ENCODE measurements at places on chromosomes 4 and X.
A peak's percentile ranks its signal among the peaks of the same experiment; 100 is the strongest.

- DNase-seq = no peak
These were observed 85.5 kb downstream of the TACR3 start for GRCh38 chr4:103634236-103634635.

- DNase-seq = no peak
These were observed 73.0 kb downstream of the FAM47B start for GRCh38 chrX:35015621-35016020.

GRCh38 chr4:124070688-124071484 is 641.6 kb downstream of the ANKRD50 start:
- DNase-seq = no peak

GRCh38 chrX:115134382-115134781 is 54.8 kb upstream of the RBMXL3 start:
- DNase-seq = no peak

GRCh38 chr4:88108747-88109122 is 49.7 kb downstream of the ABCG2 start:
- no peak for DNase-seq

DNA sequence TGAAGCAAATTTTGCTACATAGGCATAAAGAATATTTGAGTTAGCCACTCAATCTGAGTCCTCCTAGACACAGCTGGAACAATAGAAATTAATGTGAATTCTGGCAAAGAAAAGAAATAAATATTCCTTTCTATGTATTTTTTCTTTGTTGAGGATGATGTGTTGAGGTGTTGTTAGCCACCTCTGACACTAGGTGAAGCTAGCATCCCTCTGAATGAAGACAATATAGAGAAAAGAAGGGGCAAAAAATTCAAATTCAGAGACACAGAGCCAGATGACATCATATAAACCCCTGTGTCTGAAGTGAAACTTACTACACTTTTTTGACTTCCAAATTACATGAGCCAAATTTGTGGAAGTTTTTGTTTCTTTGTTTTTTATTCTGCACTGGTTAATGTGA is 34.6 kb upstream of the TMPRSS11D start:
- DNase-seq = peak; percentile 52

DNA sequence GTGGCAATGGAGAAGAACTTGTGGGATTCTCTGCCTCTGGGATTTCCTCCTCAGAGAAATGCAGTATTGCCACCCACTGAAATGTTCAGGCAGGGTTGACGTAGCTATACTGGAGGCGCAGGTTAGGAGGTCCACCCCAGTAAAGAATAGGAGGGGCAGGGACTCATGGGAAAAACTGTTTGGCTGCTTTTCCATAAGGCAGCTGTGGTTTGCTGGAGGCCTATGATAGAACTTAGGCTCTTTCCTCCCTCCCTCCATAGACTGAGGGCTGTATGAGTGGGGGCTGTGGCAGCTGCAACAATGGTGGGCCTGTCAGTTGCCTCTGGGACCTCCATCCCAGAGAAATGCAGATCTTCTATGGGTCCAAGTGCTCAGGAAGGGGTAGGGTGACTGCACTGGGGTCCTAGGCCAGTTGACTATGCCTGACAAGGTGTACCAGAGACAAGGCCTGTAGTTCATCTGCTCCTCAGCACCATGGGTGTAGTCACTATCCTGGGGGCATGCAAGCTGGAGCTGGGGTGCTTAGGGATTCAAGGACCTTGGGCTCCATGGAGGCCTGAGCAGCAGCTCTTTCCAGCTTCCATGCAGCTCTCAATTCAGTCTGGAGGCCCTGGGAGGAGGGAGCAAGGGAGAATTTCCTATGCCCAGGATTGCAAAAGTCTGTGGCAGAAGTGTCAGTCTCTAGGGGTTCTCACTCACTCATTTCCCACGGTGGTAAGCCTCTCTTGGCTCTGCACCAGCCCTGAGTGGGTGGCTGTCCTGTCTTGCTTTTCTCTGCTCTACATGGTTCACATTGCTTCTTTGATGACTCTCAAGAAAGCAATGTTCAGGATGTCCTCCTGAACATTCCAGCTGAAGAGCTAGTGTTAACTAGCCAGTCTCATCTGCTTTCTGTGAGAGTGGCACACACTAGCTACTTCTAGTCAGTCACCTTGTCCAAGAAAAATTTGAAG is 353.0 kb downstream of the IDS start:
- DNase-seq = no peak

- DNase-seq = no peak
These were observed 1.5 kb upstream of the PARM1 start for GRCh38 chr4:74931376-74931775.

DNA sequence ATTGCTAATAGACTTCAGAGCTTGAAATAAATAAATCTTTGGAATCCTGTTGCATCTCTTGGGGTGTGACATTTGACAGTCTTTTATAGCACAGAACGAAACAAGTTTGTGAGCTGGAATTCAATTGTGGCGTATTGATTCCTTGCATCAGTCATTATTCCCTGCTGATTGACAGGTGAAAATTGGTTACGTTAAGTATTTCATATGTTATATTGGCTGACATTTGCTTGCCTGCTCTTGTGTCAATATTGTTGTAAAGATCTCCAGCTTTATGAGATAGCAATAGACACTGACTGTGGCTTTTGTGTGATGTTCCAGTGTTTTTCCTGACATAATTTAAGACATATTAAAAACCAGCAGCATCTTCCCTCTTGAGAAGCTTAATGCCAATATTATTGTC is 644.4 kb upstream of the FAM241A start:
- DNase-seq = no peak

GRCh38 chrX:1809581-1809980 is 194.7 kb downstream of the ASMT start:
- DNase-seq = no peak

GRCh38 chrX:65674204-65674893 is 6.9 kb downstream of the MSN start:
- DNase-seq = peak; percentile 43

DNA sequence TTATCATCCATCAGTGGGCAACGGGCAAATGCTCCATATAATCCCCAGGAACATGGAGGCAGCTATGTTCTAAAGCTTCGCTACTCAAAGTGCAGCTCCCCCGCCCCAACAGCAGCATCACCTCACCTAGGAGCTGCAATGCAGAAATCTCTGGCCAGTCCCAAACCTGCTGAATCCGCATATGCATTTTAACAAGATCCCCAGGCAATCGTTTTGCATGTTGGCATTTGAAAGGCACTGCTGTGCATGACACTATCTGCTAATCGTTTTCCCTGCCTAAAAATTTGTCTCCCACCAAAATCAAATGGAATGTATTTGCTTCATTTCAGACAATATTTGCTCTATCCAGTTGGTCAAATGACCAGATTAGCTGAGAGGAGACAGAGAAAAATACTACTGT is 15.2 kb downstream of the ADGRG2 start:
- DNase-seq = no peak

GRCh38 chr4:9962611-9963314 is 58.5 kb downstream of the SLC2A9 start:
- DNase-seq = no peak

DNA sequence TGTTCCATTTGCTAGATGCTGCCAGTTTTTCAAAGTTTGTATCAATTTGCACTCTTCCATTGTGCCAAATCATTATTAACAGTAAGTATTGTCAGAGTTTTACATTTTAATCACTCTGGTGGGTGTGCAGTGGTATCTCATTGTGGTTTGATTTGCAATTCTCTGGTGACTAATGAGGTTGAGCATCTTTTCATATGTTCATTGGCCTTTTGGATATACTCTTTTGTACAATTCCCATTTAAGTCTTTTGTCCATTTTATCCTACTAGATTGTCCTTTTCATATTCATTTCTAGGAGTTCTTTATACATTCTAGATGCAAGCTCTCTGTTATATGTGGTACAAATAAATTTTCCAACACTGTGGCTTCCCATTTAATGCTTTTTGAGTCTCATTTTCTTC is 17.4 kb upstream of the ARHGAP36 start:
- no peak for DNase-seq

GRCh38 chrX:51876441-51876840 is 17.0 kb upstream of the MAGED1 start:
- DNase-seq = no peak

DNA sequence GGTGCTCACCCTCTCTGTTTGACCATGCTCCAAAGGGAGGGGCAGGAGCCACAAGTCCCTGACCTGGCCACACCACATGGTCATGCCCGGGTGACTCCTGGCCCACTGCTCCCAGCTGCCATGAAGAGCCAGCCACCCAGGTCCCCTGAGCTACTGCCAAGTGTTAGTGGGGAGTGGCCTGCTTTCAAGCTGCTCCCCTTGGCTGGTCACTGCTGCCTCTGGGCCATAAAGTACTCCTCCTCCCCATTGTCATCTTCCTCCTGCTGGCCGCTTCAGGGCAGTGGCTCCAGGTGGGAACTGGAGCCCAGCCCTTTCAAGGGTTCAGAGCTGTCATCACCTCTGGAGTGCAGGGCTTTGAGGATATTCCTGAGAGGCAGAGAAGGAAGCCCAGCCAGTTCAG is 27.3 kb upstream of the RBBP7 start:
- DNase-seq = no peak
